Naive thymus-derived CD8-positive, alpha-beta T cell (primary cell): ENCODE measurements at places on chromosomes 12 and 14. TPM values are rescaled to one million over a fixed set of nuclear protein-coding genes. Genes with fewer than 3 reads are reported as not detected.

Gene SYNDIG1L
- 0.13 TPM for total RNA-seq

Gene DNAI7
- total RNA-seq = 0.57 TPM

DNA sequence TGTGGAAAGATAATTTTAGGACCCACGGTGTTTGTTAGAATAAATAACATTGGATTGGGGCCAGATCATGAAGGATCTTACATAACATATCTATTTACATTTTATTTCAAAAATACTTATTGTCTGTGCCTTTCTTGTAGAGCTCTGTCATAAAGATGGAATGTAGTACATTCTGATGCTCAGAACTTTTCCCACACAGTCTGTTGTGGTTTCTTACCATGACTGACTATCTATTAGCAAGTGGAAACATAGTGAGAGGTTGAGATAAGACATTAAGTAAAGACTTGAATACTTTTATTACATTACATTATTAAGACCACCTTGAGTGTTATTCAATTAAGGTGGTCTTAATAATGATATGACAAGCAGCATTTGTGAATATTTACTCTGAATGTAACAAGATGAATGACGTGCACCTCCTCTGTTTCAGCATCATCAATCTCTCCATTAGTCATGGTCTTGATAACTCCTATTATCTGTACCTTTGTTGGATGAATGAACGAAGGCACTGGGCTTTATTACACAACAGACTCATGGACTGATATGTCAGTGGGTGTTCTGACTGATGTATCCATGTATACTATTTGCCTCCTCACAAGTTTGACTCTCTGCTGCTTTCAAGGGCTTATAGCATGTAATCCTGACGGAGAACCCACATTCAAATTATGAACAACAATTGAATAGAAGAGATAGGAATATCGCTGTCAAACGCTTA, 883.0 kb upstream of the FLRT2 start:
- H3K27ac ChIP-seq = no peak overlapping the region
- H3K27me3 ChIP-seq = no peaks in the 10 kb centered on the region
- H3K36me3 ChIP-seq = no peaks in the 10 kb centered on the region
- no peaks in the 10 kb centered on the region for H3K4me1 ChIP-seq
- no peak overlapping the region for H3K4me3 ChIP-seq

DNA sequence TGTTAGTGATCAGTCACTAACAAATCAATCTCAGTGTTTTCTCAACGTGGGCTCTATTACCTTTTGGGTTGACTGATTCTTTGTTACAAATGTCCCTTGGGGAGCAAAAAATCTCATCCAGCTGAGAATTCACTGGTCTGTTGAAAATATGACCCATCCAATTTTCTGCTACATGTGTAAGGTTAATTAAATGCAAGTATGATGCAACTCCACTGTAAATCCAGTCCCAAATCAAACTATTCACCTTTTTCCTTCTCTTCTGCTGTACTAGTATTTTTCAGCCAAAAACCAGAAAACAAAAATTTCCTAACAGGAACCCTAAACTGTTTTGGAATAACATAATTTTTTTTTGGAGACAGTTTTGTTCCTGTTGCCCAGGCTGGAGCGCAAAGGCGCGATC, 2.2 kb downstream of the ERH start:
- no peak overlapping the region for H3K27ac ChIP-seq
- no peak for DNase-seq
- peaks cover 29% of the 10 kb centered on the region for H3K4me1 ChIP-seq
- peak overlapping the region; percentile 28 for H3K4me3 ChIP-seq
- H3K27me3 ChIP-seq = no peaks in the 10 kb centered on the region

DNA sequence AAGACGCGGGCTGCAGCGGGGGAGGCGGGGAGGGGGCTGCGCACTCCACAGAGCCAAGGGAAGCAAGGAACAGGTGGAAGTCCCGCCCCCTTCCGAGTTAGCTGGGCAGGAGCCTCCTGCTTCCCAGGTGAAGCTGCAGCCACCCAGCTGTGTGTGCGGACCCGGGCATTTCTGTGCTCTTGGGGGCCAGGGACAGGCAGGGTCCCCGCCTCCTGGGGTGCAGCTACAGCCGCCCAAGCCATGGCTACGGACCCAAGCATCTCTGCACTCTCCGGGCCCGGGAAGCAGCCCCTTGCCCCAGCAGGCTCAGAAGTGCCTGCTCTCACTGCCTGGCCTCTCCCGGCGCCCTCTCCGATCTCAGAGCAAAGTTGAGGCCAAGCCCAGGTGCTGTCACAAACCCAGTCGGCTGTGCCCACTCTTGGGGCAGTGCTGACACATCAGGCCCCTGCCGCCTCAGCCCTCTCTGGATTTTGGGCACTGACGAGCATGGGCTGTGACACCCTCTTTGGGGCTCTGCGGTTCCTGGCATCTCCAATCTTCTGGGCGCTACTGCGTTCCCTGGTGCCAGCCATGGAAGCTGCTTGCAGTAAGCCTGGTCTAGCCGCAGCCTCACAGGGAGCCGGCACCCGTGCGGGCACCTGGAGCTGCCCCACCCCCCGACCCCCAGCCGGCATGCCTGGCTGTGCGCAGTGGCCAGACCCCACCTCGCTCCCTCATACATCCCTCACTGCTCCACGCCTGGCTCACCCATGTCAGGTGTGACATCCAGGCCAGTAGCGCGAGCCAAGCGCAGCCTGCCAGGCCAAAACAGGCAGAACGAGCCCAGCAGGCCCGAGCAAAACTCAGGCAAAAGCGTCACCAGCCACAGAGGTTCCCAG, 8.5 kb upstream of the MGAT4C start:
- H3K4me1 ChIP-seq = no peaks in the 10 kb centered on the region
- no peak overlapping the region for H3K4me3 ChIP-seq
- DNase-seq = no peak
- H3K27me3 ChIP-seq = peaks cover 2% of the 10 kb centered on the region
- H3K27ac ChIP-seq = no peak overlapping the region
- peaks cover 4% of the 10 kb centered on the region for H3K36me3 ChIP-seq

DNA sequence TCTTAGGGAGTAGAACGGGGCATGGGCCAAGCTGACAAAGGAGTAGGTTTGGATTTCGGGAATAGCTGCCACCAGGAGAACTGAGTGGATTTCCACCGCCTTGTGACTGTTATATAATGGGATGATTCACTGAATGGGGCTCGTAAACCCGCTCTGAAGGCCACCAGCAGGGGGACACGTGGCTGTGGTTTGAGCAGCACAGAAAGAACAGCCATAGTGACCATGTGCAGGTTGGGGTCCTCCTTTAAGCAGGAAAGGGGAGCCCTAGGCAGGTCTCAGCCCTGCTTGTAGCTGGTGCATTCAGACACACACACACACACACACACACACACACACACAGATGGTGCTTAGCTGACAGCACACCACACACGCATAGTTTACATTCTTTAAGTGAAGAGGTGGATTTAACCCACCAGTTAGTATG, 8.6 kb upstream of the ASB2 start:
- no peak for DNase-seq
- no peaks in the 10 kb centered on the region for H3K36me3 ChIP-seq
- H3K27ac ChIP-seq = no peak overlapping the region

DNA sequence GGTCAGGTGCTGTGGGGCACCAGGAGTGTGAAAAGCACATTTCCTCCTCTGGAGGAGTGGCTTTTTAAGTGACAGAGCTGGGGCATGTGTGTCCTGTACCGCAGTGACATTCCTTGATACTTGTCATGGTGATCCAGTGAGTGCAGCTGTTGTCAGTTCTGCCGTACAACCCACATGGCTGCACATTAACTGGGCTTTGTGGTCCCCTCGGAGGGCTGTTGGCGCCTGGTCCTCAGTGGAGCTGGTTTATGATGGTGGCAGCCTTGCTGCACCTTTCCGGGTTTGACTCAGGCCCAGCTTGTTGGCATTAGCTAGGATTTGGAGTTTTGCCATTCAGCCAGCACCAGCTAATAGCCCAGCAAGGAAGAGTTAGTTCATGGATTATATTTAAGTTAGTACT, 77.0 kb downstream of the SLC25A47 start:
- H3K27me3 ChIP-seq = no peaks in the 10 kb centered on the region
- H3K27ac ChIP-seq = no peak overlapping the region
- H3K36me3 ChIP-seq = peaks cover 10% of the 10 kb centered on the region
- H3K4me3 ChIP-seq = no peak overlapping the region
- no peak for DNase-seq
- H3K4me1 ChIP-seq = peaks cover 28% of the 10 kb centered on the region

Gene RNF212B
- total RNA-seq = not detected

Gene BICDL1
- 147 TPM for total RNA-seq

Gene ITPR2
- 37.9 TPM for total RNA-seq

- no peaks in the 10 kb centered on the region for H3K36me3 ChIP-seq
- H3K4me1 ChIP-seq = peaks cover 5% of the 10 kb centered on the region
- H3K27me3 ChIP-seq = peaks cover 26% of the 10 kb centered on the region
- H3K4me3 ChIP-seq = no peak overlapping the region
- no peak overlapping the region for H3K27ac ChIP-seq
Observed at GRCh38 chr12:65830305-65830704, 6.0 kb downstream of the HMGA2 start.

DNA sequence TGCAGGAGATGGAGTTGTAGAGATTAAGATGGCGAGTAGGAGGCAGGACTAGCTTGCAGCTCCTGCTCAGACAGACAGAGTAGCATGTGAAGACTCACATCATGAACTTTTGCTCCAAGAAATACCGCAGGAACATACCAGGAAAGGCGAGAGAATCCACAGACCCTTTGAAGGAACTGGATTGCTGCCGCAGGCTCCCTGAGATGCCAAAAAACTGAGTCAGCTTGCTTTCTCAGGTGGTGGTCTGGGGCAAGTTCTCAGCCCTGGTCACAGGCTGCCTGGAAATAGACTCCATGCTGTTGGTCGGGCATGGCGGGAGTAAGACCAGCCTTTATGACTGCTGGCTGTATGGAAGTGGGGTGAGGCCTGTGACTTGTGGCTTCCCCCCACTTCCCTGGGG, 163.6 kb upstream of the NAV3 start:
- H3K4me1 ChIP-seq = no peaks in the 10 kb centered on the region
- no peaks in the 10 kb centered on the region for H3K27me3 ChIP-seq
- DNase-seq = no peak
- no peak overlapping the region for H3K4me3 ChIP-seq

Gene PIGH
- total RNA-seq = 32.1 TPM

- H3K4me3 ChIP-seq = no peak overlapping the region
- no peak for DNase-seq
- H3K27me3 ChIP-seq = no peaks in the 10 kb centered on the region
- H3K27ac ChIP-seq = no peak overlapping the region
Observed at GRCh38 chr12:47763481-47764346, 5.0 kb upstream of the RAPGEF3 start.

Gene CPSF6
- total RNA-seq = 114 TPM

GRCh38 chr14:39733741-39734140, 301.5 kb upstream of the FBXO33 start:
- H3K27ac ChIP-seq = no peak overlapping the region
- H3K27me3 ChIP-seq = no peaks in the 10 kb centered on the region
- peaks cover 2% of the 10 kb centered on the region for H3K36me3 ChIP-seq
- H3K4me1 ChIP-seq = no peaks in the 10 kb centered on the region
- H3K4me3 ChIP-seq = no peak overlapping the region
- DNase-seq = no peak

DNA sequence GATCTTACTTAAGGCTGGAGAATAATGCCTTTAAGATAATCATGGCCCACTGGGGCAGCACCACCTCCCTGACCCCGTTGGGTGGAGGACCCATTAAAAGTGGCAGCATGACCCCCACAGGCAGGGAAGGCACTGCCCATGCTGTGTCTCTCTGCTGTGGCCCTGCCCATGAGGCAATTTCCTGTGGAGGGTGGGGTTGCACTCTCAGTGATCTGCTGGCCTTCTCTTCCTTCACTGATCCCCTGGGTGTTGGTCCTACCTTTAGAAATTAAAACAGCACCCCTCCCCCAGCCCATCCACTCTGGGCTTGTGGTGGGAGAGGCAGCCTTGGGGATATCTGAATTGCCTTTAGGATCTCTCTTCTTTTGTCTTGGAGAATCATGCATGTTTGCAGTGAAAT, 17.3 kb downstream of the KLRK1 start:
- H3K36me3 ChIP-seq = peaks cover 21% of the 10 kb centered on the region
- peak overlapping the region; percentile 87 for H3K4me3 ChIP-seq
- peak overlapping the region; percentile 97 for H3K27ac ChIP-seq
- no peaks in the 10 kb centered on the region for H3K27me3 ChIP-seq
- no peak for DNase-seq

DNA sequence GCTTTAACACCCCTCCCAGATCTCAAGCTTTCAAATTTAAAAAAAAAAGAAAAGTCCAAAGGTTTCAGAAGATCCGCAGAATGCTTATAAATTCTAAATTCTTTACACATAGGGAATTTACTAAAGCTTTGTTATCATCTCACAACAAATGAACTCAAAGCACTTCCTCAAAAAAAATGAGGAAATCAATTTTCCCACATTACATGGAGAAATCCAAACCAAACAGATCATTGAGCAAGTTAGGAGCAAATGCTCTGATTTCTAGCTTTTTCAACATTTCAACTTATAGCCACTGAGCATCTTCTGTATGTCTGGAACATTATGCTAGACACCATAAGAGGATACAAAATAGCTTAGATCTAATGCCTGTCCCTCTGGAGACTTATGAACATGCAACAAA, 161.0 kb downstream of the CEP128 start:
- H3K27me3 ChIP-seq = no peaks in the 10 kb centered on the region
- no peaks in the 10 kb centered on the region for H3K36me3 ChIP-seq
- H3K27ac ChIP-seq = no peak overlapping the region
- no peak overlapping the region for H3K4me3 ChIP-seq
- no peak for DNase-seq
- no peaks in the 10 kb centered on the region for H3K4me1 ChIP-seq

DNA sequence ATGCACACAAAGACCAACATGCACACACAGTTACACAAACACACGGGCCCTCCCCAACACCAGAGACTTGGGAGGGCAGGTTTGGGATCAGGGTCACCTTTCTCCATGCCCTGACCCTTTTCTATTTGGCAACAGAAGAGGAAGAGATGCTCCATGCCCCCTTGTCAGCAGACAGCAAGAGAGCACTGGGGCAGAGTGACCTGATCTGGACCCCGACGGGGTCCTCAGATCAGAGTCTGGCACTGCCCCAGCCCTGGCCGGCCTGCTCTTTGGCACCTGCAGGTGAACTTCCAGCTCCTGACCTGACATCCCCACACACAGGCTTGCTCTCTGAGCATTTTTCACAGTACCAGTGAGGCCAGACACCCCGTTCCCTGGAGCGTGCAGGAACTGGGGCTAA, 21.4 kb downstream of the ADCY6 start:
- H3K36me3 ChIP-seq = no peaks in the 10 kb centered on the region
- H3K4me1 ChIP-seq = peaks cover 17% of the 10 kb centered on the region
- H3K4me3 ChIP-seq = no peak overlapping the region
- no peaks in the 10 kb centered on the region for H3K27me3 ChIP-seq
- DNase-seq = no peak
- H3K27ac ChIP-seq = no peak overlapping the region
